ENCODE measurements at places on chromosomes 12 and 14.

GRCh38 chr14:52846591-52846990, 55.2 kb upstream of the GNPNAT1 start:
- DNase-seq = no peak

DNA sequence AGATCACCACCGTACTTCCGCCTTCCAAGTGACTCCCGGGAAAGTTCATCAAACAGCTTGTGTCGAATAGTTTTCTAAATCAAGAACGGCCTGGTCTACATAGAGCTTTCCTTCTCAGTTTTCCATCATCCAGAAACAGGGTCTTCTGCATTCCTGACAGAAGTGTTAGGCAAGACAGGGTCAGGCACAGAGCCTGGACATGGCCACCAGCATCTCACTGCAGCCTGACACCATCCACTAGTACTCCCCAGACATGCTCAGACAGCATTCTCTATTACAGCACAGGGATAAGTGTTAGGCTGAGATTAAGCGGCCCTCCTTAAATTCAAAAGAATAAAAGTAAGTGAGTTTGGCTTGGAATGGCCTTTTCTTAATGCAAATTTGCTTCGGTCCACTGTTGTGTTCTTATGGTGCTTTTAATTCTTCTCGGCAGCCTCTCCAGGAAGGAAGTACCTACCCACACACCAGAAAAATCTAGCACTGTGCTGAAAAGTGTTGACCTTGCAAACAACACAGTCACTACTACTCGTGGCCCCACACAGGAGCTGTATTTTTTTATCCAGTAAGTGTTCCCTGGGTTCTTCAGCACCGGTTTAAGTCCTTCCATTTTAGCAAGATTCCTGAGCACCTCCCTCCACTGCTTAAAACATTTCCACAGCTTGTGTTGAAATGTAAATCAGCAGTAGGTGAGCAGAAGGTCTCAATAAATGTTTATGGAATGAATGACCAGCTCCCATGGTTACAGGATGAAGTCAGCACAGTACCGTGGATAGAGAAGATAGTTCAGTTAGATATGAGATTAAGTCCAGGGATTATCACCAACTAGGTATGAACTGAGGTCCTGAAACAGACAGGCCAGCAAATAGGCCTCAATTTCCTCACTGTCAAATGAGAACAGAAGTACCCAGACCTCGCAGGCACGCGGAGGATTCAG, 44.1 kb downstream of the SETD3 start:
- DNase-seq = no peak

DNA sequence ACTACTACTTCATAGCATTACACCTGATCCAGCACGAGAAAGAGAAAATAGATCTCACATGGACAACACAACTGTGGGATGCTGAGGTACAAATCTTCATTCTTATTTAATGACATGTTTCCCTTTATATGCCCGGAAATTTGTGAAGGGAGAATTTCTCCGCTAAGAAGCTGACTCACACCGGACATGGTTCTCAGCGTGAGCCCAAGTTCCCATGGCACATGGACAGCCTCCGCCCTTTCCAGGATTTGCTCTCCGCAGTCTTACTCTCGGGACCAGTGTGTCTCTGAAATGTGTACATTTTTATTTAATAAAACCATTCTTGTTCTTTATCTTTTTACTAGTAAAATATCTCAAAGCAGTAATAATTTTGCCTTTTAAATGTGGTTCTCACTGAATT, 1154.8 kb downstream of the TMEM121 start:
- DNase-seq = no peak

DNA sequence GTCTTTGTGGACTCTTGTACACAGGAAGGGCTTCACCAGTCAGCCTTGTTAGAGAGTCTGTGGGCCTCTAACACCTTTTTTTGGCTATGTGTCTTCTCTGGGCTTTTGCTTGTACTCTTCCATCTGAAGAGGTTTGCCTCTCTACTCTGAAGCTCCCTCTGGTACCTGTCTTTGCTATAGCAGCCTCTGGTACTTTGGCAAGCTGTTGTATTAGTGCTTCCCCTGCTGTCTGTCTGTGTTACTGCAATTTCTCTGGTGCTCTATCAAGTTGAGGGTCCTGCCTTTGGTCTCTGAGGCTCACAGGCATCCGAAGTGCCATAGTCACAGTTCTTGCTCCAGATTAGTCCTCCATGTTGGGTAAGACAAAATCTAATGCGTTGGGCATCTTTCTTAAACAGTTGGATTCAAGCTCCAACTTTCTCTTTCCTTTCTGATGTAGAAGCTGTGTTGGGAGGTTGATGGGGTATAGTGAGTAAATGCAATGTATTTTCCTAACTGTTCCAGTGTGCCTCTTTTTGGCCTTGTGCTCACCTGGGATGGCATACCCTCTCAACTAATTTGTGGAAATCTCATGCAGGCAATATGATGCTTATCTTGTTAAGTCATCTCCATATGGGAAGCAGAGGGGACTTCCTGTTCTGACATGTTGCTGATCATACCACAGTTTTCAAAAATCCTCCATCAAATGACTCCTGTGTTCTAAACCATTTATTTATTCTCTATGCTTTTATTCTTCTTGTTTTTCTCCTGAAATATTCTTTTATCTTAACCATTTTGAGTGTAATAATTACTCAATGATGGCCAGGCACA, 88.8 kb downstream of the ATF7IP start:
- peak; percentile 25 for DNase-seq

DNA sequence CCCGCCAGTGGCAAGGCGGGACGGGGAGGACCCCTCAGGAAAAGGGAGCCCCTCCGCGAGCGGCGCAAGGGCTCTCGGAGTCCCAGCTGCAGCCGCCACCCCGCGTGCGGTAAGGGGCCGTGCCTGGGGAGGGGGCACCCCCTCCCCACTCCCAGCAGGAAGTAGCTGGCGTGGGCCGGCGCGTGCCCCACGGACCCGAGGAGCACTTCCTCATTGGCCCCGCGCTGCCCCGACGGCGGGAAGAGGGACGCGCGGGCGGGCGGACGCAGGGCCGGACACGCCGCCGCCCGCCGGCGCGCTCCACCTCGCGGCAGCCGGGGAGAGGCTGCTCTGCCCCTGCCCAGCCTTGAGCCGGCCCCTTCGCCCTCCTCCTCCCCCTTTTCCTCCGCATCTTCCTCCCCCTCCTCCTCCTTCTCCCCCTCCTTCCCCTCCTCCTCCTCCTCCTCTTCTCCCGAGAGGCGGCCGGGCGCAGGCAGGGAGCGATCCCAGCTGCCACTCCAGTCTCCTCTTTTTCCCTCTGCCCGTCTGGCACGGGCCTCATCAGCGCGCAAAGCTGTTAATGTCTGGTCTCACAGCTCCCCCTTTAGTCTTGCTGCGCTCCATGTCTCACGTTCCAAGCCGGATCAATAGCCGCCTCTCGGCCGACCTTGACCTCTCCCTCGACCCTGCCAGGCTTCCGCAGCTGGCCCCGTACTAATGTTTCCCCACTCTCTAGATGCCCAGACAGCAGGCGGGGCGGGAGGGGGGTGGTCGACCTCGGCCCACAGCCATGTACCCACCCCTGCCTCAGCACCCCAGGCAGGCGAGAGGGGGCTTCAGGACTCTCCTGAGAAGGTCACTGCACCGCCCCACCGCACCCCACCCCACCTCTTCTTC, 2.6 kb upstream of the BCL11B start:
- peak; percentile 39 for DNase-seq

DNA sequence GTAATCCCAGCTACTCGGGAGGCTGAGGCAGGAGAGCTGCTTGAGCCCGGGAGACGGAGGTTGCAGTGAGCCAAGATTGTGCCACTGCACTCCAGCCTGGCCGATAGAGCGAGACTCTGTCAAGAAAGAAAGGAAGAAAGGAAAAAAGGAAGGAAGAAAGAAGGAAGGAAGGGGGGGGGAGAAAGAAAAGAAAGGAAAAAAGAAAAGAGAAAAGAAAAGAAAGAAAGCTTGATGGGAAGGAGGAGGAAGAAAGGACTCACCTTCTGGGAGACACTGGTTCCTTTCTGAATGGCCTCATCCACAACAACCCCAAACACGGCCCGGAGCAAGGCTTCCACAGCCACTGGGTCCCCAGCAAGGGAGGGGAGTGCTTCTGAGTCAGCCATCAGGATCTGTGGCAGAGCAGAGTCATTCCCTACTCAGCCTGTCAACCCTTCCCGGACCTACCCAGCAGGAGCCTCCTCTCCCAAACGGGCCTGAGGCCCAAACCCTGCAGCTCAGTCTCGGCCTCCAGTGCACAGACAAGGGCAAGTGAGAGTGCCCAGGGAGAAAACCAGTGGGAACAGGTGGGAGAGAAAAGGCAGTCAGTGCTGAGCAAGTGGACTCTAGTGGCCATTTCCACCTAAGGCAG, 7.3 kb upstream of the ZNF740 start:
- DNase-seq = no peak

GRCh38 chr14:60313093-60313492, 64.1 kb downstream of the PPM1A start:
- DNase-seq = no peak

DNA sequence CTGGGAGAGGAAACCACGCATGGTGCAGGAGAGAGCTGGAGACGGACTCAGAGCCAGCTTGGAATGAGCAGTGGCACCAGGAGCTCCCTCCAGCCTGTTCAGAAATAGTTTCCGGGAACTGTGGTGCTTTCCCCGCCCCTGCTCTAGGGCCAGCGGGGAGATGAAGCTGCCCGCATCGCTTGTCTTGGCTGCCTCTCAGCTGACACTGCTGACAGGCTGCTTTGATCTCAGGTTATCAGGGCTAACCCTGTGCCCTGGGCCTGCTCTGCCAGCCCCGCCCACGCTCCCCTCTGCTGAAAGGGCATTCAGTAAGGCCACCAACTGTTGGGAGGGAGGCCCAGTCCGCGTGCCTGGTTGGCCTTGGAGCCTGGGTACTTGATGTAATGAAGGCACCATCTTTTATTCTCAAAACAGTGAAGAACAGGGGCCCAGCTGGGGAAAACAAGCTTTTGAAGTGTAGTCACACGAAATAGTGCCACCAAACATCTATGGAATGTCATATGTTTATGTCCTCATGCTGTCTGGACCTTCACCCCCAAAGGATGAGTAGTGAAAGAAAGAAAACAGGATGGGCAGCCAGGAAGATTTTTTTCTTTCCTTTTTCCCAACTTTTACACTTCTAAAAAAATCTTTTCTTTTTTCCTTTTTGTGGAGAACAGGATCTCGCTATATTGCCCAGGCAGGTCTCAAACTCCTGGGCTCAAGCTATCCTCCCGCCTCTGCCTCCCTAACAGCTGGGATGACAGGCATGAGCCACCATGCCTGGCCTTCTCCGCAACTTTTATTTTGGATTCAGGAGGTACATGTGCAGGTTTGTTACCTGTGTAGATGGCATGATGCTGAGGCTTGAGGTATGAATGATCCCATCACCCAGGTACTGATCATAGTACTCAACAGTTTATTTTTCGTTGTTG, 115.9 kb upstream of the TBX3 start:
- DNase-seq = no peak

- no peak for DNase-seq
These were observed 14.7 kb downstream of the RITA1 start for GRCh38 chr12:113200021-113200797.

All from kidney capillary endothelial cell (primary cell).